ENCODE measurements at places on chromosomes 6 and 20.

- DNase-seq = no peak
Observed at GRCh38 chr20:24701668-24702067, 232.2 kb downstream of the SYNDIG1 start.

DNA sequence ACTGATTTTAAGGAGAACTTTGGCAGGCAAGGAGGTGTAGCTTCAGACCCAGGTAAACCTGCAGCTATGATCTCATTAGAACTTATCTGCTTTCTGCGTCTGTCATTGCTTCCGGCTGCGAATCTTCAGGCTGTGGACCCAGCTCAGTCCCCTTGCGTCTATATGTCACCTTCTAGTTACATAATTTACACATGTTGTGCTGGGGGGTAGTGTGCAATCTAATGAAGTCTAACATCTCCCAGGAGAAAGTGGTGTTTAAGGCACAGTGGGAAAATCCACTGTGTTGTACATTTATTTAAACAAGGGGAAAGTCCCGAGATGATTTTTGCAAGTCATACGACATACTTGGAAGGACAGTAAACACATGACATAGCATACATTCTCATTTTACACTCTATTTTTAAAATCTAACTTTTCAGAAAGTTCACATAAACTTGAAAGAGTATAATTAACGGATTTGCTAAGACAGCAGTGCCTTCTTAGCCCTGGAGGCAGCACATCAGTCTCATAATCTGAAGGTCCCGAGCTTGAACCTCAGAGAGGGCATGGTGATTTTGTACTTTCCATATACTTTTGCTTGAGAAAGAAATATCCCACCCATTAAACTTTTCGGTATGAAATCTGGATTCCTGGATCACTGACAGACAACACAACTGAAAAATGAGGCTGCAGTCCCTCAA is 35.2 kb downstream of the GPX6 start:
- no peak for DNase-seq

DNA sequence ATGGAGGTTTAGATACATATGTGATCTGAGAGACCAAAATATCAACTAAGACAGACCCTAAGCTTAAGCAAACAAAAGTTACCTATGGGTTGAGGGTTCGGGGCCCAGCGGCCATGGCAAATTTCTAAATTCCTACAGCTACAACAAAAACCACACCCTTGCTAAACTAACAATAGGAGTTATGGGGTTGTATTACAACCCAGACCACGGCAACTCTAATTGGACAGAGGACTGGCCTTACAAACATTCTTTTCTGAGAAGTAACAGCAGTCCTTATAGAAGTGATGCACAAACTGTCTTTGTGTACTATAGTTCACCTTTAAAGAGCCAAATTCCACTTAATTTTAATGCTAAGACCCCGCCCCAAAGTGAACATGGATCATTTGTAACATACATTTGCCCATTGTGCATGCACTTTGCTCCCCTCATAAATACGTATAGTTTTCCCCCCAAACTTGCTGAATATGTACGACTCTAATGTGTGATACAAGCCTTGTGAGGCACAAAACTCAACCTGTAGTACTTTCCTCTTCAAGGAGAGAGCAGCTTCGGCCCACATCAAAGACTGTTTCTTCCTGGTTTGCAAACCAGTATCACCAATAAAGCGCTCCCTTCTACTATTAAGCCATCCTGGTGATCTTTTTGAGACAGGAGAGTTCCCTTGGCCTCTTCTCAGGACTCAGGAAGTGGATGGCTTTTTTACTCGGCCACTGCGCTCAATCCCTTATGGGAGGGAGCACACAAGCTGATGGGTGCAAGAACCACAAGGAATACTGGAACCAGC is 25.6 kb upstream of the MBOAT1 start:
- DNase-seq = no peak

- no peak for DNase-seq
Observed at GRCh38 chr6:87065117-87065516, 29.8 kb downstream of the CGA start.

GRCh38 chr20:40265825-40266533 is 423.1 kb downstream of the MAFB start:
- no peak for DNase-seq

- no peak for DNase-seq
Observed at GRCh38 chr6:139030228-139030963, 1.9 kb downstream of the ABRACL start.

GRCh38 chr6:127453845-127454619 is 5.2 kb downstream of the KIAA0408 start:
- DNase-seq = no peak

DNA sequence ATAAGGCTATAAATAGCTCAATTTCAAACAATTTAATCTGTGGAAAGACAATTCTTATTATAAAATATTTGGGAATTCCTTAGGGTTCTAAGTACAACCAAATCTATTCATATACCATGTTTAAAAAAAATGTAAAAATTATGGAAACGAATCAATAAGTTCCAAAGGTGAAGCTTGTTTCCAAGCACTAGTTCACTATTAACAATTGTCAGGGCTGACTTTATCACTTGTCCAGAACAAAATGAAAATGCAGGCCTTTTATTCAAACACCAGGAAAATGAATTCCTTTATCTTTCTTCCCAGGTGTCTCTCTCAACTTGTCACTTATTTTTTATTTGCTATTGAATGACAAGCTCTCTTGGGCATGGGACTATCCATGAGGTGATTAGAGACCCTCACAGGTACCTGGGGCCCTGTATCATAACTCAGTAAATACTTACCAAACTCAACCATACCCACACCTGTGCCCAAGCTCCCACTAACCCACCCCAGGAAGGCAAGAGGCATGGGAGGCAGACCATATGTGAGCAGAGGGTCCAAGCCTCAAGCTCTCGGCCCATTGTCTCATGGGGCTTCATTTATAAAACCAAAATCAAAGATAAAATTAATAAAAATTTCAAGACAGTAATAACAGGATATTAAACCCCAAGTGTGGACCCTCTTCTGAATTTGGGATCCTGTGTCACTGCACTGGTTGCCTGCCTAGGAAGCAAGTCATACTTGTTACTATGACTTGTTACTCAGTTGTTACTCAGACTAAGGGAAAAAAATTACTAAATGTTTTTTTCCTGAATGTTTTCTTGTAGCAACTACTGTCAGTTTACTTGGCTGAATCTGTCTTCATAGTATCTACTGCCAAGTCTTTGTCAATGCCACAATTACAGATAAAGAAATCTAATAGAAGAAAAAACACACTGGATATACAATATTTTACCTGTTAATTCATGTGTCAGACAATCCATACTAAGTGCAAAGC is 54.7 kb downstream of the PTPRK start:
- no peak for DNase-seq

- DNase-seq = no peak
Observed at GRCh38 chr6:27052731-27053082, 194.8 kb upstream of the PRSS16 start.

DNA sequence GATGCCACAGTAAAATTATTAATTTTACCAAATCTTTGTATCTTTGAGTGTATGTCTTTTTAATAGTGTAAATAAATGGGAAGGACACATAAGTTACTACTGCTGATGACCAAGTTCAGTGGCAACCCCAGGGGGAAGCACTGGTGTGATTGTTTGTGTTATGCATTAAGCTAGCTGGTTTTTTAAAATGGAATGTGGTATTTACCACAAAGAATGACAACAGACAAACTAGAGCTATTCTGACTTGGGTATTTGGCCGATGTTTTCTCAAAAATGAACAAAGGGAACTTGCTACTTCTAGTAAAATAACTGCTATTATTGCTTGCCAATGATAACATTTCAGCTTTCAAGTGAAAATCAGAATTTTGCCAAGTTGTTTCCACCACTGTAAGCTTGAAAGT is 2.9 kb downstream of the FNDC1 start:
- no peak for DNase-seq

GRCh38 chr20:52078289-52078688 is 113.3 kb downstream of the ZFP64 start:
- no peak for DNase-seq

DNA sequence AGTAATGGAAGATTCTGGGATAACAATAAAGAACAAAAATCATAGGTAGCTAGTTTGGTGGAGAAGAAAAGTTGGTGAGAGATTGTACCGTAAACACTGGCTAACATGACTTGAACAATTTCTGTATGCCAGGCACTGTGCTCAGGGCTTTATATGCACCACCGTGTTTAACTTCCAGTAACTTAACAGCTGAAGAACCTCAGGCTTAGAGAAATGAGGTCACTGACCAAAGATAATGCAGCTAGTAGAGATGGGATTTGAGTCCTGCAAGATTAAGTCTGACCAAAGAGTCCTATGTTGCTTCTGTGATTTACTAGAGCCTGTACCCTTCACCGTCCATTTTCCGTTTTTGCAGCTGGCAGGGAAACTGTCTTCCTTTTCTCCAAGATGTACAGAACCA is 2.7 kb downstream of the CSTF1 start:
- no peak for DNase-seq

GRCh38 chr6:45591306-45591705 is 213.6 kb upstream of the SUPT3H start:
- DNase-seq = no peak

Measured in spleen (tissue), 13 donors.